GM13976 (cell line): ENCODE measurements at places on chromosomes 1 and 21.
A peak's percentile ranks its signal among the peaks of the same experiment; 100 is the strongest.

GRCh38 chr1:92817986-92818764 is 13.7 kb upstream of the RPL5 start:
- DNase-seq, result peak; percentile 51

- DNase-seq, result peak; percentile 53
These were observed 684 bp upstream of the MRPL20 start for GRCh38 chr1:1407636-1408318.

GRCh38 chr1:119771016-119771415 is 2.3 kb upstream of the HMGCS2 start:
- no peak for DNase-seq

GRCh38 chr1:9434247-9435152 is 104.8 kb upstream of the SLC25A33 start:
- no peak for DNase-seq

- no peak for DNase-seq
These were observed 80.9 kb upstream of the ZC3H12A start for GRCh38 chr1:37393173-37394120.

GRCh38 chr1:119373465-119373864 is 4.9 kb downstream of the HAO2 start:
- DNase-seq, result no peak

GRCh38 chr1:34052565-34052964 is 112.5 kb downstream of the CSMD2 start:
- no peak for DNase-seq

GRCh38 chr21:33441489-33442477 is 38.0 kb downstream of the TMEM50B start:
- peak; percentile 72 for DNase-seq

DNA sequence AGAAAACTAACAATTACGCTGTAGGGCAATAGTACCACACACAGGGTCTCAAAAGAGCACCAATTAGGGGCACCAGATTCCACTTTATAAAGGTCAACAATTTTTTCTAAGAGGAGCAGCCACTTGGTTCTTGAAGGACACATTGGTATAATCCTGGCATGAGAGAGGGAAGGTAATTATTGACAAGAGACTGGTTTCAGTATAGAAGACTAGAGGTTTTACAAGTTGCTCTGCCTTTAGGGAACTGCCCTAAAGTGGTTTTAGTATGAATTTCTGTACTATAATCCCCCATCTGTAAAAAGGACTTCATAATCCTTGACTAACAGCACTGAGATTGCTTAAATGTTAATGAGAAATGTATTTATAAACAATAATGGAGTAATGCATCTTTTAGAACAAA is 648.5 kb upstream of the PTBP2 start:
- no peak for DNase-seq

DNA sequence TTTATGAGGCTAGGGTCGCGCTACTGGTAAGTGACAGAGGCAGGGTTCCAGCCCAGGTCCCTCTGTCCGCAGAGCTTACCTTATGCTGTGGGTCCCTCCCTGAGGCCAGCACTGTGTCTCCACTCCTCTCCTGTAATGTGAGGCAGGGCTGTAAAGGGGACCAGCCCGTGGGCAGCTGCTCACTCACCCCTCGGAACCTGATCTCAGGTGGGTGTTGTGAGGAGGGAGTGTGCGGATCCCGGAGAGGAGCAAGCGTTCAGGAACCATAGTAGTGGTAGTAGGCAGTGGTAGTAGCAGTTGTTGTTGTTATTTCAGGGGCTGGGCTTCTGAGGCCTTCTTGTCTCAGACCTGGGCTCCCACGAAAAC is 1.7 kb downstream of the ZC3H12A start:
- DNase-seq, result no peak

DNA sequence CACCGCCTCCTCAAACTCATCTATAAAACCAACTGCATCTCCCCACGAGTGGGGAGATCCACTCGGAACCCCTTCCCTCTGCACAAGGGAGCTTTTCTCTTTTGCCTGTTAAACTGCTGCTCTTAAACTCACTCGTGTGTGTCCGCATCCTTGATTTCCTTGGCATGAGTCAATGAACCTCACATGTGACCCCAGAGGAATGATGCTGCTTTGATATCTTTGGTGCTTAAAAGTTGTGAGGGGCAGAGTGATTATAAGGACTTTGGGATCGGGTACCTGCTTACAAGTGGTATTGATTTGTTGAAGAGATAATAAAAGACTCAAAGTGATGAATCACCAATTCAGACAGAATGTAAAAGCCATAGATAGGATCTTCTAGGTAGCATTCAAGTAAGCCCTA is 125.3 kb downstream of the GREM2 start:
- DNase-seq, result no peak

DNA sequence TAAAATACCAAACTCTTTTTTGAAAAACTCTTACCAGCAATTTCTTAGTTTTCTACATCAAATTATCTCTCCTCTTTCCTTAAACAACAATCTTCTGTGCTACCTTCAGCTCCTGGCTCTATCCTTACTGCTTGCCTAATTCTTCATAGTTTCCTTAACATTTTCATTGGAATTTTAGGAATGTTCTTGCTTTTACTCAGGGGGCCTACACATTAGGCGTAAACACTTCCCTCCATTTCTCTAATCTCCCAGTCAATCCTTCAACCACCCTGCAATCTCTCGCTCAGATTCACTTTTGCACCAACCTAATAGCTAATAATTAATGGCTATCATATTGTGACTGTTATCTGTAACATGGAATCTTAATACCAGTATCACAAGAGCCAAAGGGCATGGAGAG is 50.1 kb downstream of the ADAMTS5 start:
- DNase-seq, result no peak

GRCh38 chr21:8989721-8990325 is 1531.6 kb upstream of the TPTE start:
- no peak for DNase-seq

GRCh38 chr1:18021242-18021641 is 86.4 kb upstream of the IGSF21 start:
- no peak for DNase-seq

DNA sequence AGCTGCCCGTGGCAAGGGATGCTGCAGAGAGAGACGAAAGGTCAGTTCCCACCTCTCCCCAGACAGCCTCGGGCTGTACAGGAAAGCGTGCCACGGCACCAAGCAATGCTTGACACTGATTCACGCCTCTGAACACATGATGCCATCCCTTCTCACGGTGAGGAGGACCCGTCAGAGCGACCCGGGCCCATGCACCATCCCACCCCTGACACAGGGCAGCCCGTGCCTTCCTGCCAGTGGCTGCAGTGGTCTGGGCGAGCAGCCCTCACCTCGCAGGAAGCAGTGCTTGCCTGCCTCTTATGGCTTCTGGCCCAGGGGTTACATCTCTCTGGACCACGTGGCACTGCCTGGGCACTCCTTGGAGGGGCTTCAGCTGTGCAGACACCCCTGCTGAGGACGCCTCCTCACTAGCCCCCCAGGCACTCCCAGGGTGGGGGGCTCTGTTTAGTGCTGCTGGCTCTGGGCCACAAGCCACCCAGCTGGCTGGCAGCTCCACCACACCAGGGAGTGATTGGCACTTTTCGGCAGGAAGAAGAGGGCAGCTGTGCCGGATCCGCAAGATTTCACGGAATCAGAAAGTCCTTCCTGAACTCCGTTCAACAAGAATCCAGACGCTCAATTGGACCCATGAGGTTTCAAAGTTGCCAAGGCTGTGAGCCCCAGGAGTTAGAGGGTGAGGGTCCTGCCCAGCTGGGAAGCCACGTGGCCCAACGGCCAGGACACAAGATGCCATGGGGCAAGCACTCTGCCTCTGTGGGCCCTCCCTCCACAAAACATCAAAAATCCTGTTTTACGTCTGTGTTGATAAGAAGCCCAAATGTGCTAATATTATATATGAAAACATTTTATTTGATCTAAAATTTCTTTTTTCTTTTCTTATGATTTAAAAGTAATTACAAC is 34.8 kb upstream of the SLC19A1 start:
- no peak for DNase-seq

DNA sequence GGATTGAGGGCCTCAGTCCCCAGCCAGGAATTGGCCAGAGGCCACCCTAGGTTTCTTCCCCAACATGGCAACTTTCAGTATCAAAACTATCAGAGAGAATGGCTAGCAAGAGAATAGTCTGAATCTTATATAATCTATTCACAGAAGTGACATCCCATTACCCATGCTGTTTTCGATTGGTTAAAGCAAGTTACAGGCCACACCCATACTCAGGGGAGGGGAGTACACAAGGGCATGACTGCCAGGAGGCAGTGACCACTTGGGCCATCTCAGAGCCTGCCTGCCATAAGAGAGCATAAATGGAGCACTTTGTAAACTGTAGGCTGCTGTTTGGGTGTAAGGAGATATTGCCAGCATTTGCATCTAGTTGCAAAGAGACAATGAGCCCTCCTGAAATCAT is 65.4 kb downstream of the FAM163A start:
- DNase-seq, result no peak

GRCh38 chr1:107934578-107934977 is 30.4 kb downstream of the VAV3 start:
- DNase-seq, result no peak

DNA sequence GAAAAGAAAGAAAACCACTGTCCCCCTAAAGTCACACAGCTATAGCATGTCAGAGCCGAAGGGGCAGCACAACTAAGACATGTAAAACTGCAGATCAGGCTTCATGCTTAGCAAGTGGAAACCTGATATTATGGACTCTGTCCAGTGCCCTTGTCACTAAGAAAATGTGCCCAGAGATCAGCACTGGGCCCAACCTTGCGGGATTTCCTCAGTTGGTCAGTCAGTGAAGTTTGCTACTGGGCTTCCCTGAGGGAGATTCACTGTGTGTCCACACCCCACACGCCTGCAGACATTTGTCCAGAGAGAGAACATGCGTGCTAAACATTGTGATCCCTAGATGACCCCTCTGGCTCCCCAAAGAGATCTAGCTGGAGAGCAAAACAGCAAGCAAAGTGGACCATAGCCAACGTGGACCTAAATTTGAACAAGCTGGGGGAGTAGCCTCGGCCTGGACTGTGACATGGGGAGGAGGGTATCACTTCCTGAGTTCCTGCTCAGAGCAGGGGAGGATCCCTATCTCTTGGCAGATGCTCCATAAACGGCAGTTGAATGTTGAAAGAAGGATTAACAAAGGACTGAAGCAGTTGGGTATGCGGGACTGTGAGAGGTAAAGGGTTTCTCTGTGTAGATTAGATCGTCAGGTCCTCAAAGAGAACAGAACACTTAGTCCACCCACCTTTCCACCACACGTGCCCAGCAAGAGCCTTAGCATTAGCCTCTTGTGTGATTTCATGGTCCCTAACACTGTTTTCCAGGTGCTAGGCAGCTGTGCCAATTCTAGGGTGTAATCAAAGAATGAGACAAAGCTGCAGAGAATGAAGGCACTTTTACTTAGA is 53.6 kb downstream of the GLUL start:
- no peak for DNase-seq

DNA sequence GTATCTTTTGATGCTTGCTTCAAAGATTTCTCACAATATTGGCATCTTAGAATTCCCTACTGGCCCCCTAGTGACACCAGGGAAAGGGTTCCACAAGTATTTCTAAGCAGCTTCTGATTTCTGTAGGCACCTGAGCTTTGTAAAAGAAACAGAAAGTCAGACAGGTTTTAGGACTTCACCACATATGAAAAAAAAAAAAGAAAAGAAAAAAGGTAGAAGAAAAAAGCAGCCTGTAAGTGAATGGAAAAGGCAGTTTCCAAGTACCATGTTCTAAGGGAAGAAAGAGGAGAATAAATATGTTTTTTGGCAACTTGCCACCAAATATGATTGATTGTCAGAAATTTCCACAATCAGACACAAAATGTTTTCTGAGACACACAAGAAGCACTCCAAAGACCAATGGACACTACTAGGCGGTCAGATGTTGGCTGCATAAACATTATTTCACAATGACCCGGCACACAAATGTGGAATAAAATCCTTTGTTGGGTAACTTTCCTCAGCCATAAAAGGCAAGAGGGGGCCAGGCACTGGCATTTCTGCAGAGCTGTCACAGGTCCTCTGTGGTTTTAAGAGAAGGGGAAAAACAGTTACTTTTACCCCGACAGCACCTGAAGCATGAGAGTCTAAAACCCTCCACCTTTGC is 12.7 kb upstream of the CPLANE2 start:
- no peak for DNase-seq

- no peak for DNase-seq
These were observed 42.2 kb upstream of the ZNF326 start for GRCh38 chr1:89952605-89953130.

GRCh38 chr1:55304229-55304740 is 89.1 kb upstream of the USP24 start:
- no peak for DNase-seq

DNA sequence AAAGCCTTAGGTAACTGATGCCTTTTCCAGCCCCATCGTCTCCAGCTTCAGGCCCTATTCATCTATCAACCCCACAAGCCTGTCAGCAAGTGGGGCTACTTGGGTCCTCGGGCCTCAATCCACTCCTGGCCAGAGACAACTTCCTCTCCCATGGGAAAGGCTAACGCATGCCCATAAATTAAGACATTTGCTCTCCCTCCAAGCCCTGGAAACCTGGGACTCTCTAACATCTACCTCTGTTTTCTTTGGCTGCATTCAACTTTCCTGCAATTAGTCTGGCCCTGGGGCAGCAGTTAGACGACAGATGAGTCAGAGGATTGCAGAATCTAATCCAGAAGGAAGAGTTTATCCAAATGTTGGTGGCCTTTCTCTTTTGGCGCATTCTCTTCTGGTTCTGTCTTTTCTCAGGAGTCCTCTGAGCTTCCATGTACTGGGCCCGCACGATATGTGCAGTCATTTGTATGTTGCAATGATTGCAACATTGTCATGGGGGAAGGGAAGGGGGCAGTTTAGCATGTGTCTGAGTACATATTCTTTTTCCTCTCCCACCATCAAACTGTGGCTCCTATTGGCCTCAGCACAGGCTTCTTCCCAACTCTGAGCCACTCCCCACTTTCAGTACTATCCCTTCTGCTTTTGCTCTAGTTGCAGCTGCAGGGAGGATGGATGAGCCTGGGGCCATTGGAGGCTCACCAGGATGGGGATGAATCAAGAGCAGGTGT is 54.4 kb downstream of the NAV1 start:
- no peak for DNase-seq

- DNase-seq, result no peak
These were observed 9.6 kb downstream of the BTBD19 start for GRCh38 chr1:44817771-44818495.

GRCh38 chr1:167542109-167543032 is 11.2 kb downstream of the CREG1 start:
- DNase-seq, result no peak

GRCh38 chr1:38038861-38039260 is 7.7 kb downstream of the POU3F1 start:
- DNase-seq, result peak; percentile 13

GRCh38 chr21:43362321-43362791 is 64.6 kb downstream of the SIK1 start:
- DNase-seq, result peak; percentile 81

DNA sequence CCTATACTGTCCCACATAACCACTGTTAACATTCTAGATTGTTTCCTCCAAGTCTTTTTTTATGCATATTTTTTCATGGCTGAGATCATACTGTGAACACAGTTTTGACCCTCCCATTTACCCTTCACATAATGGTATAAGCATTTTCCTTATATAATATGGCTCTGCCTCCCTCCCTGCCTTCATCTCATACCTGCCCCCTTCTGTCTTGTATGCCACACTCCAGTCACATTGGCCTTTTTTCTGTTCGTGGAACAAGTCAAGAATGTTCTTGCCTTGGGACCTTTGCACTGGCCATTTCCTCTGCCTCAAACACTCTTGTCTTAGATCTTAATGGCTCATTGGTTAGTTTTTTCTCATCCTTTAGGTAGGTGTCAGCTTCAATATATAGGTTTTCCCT is 24.3 kb upstream of the ELAVL4 start:
- DNase-seq, result no peak

GRCh38 chr1:1032424-1032823 is 12.5 kb downstream of the AGRN start:
- no peak for DNase-seq
